Psoas muscle (tissue), 8 donors: ENCODE measurements at places on chromosomes 7 and 10. TPM values are rescaled to one million over a fixed set of nuclear protein-coding genes. Genes with fewer than 3 reads are reported as not detected.

MYL7 gene
- 0.23 TPM for polyA plus RNA-seq

HMX2 gene
- not detected for polyA plus RNA-seq

SPDYE16 gene
- polyA plus RNA-seq: 0.13 TPM

ENKUR gene
- 0.05 TPM for polyA plus RNA-seq

DYNC1I1 gene
- polyA plus RNA-seq: 7.6 TPM

RNF32 gene
- not detected for polyA plus RNA-seq

HABP2 gene
- 0.13 TPM for polyA plus RNA-seq

SPDYE6 gene
- polyA plus RNA-seq: 0.05 TPM

GPNMB gene
- polyA plus RNA-seq: 4.3 TPM

CNNM1 gene
- polyA plus RNA-seq: not detected

IQUB gene
- polyA plus RNA-seq: 0.14 TPM

POM121L12 gene
- not detected for polyA plus RNA-seq

ZNF775 gene
- polyA plus RNA-seq: 3.7 TPM

MYL10 gene
- polyA plus RNA-seq: 0.23 TPM

ANKRD30A gene
- polyA plus RNA-seq: not detected

COL26A1 gene
- polyA plus RNA-seq: not detected

PIP gene
- polyA plus RNA-seq: 0.18 TPM

MLXIPL gene
- 14.1 TPM for polyA plus RNA-seq

GRCh38 chr7:158428837-158429753, 158.5 kb downstream of the PTPRN2 start:
- DNase-seq: no peak

- DNase-seq: no peak
These were observed 259.8 kb upstream of the SEMA3A start for GRCh38 chr7:84454174-84454959.

- DNase-seq: no peak
These were observed 134.7 kb upstream of the RHOBTB1 start for GRCh38 chr10:61078542-61079275.

- DNase-seq: no peak
These were observed 205.5 kb downstream of the SEMA3D start for GRCh38 chr7:84981055-84981976.

DNA sequence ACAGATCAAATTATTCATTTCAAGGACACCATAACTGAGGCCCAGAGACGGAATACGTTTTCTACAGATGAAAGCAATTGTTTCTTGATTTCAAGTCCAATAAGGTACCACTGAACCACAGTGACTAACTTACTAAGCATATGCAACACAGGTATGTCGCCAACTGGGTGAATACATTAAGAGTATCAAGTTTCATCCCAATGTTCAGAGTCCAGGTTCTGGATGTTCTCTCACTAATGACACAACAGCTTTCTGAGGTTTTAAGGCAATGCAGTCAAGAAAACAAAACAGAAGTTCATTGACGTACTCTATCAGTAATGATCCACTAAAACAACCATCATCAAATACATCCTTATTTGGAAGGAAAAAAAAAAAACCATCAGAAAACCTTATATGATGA, 35.8 kb downstream of the NSUN6 start:
- DNase-seq: no peak

- no peak for DNase-seq
These were observed 230.1 kb downstream of the TCERG1L start for GRCh38 chr10:131081376-131081775.

GRCh38 chr7:102203218-102203617, 83.5 kb upstream of the SH2B2 start:
- DNase-seq: no peak

DNA sequence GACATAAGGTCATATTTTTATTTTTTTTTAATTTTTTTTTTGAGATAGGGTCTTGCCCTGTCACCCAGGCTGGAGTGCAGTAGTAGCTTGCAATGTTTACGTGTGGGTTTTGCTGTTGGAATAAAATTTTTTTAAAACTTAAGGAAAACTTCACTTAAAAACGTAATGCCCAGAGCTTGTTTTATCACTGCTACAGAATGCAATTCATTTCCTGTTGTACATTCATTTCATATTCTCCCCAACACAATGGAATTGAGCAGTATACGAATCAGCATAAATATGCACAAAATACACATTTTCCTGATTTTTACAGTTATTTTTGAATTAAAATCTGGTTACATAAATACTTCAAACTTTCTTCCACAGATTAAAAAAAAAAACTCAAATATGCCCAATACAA, 40.3 kb downstream of the RSU1 start:
- no peak for DNase-seq

- no peak for DNase-seq
These were observed 90.7 kb upstream of the INHBA start for GRCh38 chr7:41793556-41793955.

GRCh38 chr7:36961097-36961496, 236.8 kb upstream of the AOAH start:
- no peak for DNase-seq

- DNase-seq: no peak
These were observed 205.3 kb downstream of the HTR7 start for GRCh38 chr10:90652519-90652918.

DNA sequence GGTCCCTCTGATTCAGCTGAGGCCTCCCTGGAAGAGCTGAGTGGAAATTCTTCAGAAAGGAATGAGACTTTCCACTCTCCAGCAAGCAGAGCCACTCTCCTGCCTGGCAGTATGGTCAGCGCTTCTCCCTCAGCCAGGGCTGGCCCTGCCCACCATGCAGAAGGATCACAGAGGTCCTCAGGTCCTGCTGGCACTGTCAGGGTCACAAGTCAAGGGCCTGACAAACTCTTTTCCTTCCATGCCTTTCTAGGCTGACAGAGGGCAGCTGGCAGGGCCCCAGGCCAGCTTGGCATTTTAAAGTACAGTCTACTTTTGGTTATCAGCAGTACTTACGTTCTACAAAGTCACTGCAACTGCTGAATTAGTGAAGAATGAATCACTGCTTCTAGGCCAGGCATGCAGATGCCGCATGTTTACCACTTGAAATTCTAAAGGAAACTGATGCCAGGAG, 119.3 kb upstream of the FRMD4A start:
- peak; percentile 17 for DNase-seq

- no peak for DNase-seq
These were observed 227.1 kb downstream of the KCNMA1 start for GRCh38 chr10:77410523-77410922.

GRCh38 chr10:131246775-131247174, 64.7 kb downstream of the TCERG1L start:
- DNase-seq: no peak

GRCh38 chr10:68721673-68722335, 765 bp downstream of the CCAR1 start:
- no peak for DNase-seq

DNA sequence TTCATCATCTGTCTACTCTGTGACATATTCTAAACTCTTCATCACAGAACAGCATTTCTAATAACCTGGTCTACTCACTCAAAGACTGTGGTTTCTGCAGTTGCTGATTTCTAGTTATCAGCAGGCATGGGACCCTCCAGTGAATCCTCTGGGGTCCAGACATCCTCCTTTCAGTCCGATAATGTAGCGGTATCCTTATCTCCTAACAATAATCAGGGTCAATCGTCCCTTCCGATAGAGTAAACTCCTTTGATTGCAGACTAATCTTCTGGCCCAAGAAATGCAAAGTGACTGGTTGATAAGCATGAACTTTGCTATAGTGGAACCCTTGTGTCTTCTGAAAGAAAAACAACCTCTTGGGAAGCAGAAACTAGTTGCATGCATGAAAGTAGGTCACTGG, 1209.8 kb upstream of the CELF2 start:
- no peak for DNase-seq

GRCh38 chr10:31942435-31942834, 13.8 kb upstream of the ARHGAP12 start:
- no peak for DNase-seq

DNA sequence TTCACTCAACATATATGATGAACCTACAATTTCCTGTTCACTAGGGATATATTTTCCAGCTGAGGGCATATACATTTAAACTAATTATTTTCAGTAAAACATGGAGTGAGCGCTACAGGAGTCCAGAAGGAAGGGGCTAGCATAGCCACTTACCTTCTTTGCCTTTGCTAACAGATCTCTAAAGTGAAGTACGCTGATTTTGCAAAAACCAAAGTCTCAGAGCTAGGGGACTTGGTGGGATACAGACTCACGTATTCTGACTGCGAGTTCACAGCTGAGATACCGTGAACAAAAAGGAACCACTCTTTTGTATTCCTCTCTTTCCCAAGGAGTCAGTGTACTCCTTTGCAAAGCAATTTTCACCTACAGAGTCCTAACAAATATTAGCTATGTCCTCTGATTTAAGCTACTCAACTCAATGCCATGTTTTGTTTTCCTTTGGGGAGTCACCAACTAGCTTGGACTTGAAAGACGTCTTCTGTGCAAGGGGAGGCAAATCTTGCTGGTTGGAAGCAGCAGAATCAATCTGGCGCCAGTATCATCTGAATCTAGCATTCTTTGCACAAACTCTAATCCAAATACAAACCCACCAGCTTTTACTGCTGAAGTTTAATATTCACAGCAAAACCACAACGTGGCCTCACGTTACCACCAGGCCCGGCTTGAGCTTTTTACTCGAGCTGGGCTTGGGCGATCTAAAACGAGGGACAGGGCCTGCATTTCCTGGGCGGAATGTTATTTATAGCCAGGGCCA, 657 bp downstream of the CDNF start:
- no peak for DNase-seq

DNA sequence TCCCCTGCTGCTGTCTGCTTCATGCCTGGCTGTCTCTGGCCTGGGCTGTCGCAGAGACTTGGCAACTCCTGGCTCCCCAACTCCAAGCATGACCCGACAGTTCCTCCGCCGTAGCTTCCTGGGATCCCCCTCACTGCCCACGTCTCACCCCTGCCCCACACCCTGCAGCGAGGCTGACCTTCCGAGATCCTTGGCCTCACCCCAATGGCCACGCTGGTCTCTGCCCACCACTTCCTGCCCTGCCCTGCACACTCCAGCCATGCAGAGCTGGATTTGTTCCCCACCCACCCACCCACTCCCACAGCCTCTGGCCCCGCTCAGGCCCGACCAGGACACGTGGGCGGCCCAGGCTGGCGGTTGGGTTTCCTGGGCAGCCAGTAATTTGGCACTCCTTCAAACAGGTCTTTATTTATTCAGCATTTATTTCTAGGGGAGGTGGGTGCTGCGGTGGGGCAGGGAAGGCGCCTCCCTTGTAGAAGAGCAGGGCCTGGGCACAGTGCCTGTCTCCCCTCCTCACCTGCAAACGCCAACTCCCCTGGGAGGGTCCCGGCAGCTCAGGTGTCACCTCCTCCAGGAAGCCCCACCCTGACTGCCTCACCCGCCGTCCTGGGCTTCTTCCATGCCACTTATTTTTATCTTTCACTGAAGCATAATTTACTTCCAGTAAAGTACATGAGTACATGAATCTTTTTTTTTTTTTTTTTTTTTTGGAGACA, 25.5 kb downstream of the GTF2IRD1 start:
- DNase-seq: peak; percentile 71

DNA sequence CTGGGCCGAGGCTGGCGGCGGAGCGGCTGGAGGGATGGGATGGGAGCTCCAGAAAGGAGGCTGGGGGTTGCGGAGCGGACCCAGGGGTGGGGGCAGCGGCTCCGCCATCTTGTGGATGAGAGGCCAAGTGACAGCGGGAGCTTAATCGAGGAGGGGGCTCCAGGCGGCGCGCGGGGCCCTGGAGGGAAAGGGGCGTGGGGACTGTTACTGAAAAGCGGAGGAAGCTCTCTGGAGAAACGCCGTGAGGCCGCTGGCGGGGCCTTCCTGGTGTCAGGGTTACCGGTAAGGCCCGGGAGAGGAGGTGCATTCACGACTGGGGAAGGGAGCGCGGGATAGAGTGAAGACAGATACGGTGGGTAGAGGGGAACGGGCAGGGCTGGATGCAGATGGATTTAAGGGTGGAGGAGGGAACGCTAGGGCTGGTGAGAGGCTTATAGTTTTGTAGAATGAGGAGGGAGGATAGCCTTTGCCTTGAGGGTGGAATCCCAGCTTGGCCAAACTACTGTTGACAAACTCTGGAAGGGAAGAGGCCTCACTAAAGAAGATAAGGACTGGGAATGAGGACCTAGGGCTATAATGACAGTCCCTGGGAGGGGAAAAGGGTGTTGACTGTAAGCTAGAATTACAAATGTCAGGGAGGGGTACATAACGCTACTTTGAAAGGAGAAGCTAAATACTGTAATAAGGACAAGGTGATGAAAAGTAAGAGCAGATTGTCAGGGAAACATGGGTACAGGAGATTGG, 535 bp downstream of the BTRC start:
- DNase-seq: no peak

- DNase-seq: peak; percentile 75
These were observed 348.6 kb downstream of the ANKRD7 start for GRCh38 chr7:118573085-118573484.

GRCh38 chr7:157426463-157427301, 89.9 kb downstream of the DNAJB6 start:
- DNase-seq: peak; percentile 49

GRCh38 chr10:84158061-84158460, 15.5 kb upstream of the GPR15LG start:
- DNase-seq: no peak

DNA sequence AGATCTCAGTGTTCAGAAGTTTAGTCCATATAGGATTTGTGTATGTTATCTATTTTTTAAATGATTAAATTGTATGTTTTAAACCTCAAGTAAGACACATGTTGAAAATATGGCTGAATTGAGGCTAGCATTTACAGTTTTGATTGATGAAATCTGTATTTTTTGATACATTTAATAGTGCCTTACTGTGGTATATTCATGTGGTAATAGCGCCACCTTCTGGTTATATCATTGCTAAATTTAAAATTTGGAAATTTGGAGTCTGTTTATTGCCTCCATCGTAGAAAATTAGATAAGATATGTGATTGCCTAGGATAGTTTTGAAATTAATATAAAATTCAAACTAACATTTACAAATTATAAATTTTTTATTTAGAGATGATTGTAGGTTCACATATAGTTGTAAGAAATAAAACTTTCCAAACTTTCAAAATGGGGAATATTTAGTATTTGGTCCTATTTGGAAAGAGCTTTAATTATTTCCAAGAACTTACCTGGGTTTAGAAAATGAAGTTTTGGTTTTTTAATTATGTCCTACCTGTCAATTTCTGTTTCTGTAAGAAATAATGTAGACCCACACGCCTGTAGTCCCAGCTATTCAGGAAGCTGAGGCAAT, 19.1 kb upstream of the ARMS2 start:
- DNase-seq: no peak
